Breast epithelium (tissue), 4 donors: ENCODE measurements at places on chromosomes 2 and 18. TPM values are rescaled to one million over a fixed set of nuclear protein-coding genes. Genes with fewer than 3 reads are reported as not detected.
A peak's percentile ranks its signal among the peaks of the same experiment; 100 is the strongest.

The PPP4R1 gene
- total RNA-seq = 93.4 TPM

The NT5C1B gene
- not detected for total RNA-seq

The WIPF1 gene
- 43.2 TPM for total RNA-seq

The FAM110C gene
- 30.7 TPM for total RNA-seq

The SPDYA gene
- 0.98 TPM for total RNA-seq

The SERPINB3 gene
- total RNA-seq = not detected

The NEU2 gene
- not detected for total RNA-seq

The IHH gene
- 0.16 TPM for total RNA-seq

- no peak overlapping the region for H3K4me3 ChIP-seq
- no peaks in the 10 kb centered on the region for H3K4me1 ChIP-seq
- H3K36me3 ChIP-seq = no peaks in the 10 kb centered on the region
- H3K27me3 ChIP-seq = no peaks in the 10 kb centered on the region
- no peak overlapping the region for H3K27ac ChIP-seq
Measured at GRCh38 chr2:64792300-64792699, 138.6 kb upstream of the SERTAD2 start.

- no peak overlapping the region for H3K27ac ChIP-seq
- H3K4me1 ChIP-seq = no peaks in the 10 kb centered on the region
- no peaks in the 10 kb centered on the region for H3K27me3 ChIP-seq
- DNase-seq = no peak
Measured at GRCh38 chr2:28929581-28929980, 35.1 kb downstream of the WDR43 start.

DNA sequence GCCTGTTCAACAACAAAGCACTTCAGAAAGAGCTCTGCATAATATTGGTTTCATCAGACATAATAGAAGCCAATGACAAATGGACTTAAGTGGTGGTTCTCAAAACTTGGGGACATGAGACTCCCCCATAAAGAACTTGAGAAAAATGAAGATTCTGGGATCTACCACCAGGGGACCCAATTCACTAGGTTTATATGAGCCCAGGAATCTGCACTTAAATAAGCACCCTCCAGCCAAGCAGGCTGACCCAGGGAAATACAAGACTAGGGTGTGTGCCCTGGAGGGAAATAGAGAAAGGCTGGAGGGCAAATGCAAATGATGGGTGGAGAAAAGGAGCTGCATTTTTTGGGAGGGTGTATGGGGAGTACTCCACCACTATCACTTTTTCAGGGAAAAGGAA, 52.5 kb downstream of the SATB2 start:
- H3K27ac ChIP-seq = no peak overlapping the region
- no peak for DNase-seq
- H3K27me3 ChIP-seq = no peaks in the 10 kb centered on the region
- H3K36me3 ChIP-seq = no peaks in the 10 kb centered on the region

DNA sequence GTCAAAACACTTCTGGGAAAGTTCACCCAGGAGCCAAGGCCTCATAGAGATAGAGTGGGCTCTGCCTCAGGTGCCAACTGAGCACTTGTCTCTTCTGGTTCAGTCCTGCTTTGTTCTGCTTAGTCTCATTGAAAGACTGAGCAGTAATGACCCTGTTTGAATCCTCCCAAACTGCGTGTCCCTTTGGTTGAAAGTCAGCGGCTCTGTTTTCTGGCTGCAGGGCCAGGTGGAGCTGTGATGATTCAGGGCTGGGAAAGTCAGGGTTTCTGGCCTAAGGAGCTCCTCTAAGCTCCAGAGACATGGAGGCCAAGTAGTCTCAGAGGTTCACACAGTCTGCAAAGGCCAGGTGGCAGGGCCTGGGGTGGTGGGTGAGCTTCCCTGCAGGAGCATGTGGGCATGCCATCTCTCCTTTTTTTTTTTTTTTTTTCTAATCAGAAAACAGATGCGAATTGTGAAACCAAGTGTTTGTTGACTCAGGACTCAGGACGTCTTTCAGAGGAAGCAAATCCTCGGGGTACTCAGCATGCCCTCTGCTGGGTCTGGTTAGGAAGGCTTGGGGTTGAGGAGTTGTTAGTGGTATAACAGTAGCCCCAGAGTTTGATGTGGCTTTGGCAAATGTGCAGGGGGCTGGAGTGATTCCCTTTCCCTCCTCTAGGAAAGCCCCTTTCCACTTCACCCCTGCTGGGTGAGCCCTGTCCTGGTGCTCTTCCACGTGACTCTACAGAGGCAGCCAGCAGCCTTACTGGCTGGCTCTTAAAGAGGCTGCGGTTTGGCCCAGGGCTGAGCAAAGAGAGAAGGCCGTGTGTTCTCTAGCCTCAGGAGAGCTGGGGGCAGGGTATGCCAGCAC, 38.3 kb downstream of the TMEM17 start:
- no peak overlapping the region for H3K4me3 ChIP-seq
- peak overlapping the region; percentile 25 for H3K27ac ChIP-seq
- no peaks in the 10 kb centered on the region for H3K36me3 ChIP-seq
- no peaks in the 10 kb centered on the region for H3K27me3 ChIP-seq
- no peaks in the 10 kb centered on the region for H3K4me1 ChIP-seq
- no peak for DNase-seq

GRCh38 chr2:44364604-44365003, 2.9 kb downstream of the CAMKMT start:
- H3K27ac ChIP-seq = no peak overlapping the region
- no peaks in the 10 kb centered on the region for H3K27me3 ChIP-seq
- no peaks in the 10 kb centered on the region for H3K4me1 ChIP-seq

DNA sequence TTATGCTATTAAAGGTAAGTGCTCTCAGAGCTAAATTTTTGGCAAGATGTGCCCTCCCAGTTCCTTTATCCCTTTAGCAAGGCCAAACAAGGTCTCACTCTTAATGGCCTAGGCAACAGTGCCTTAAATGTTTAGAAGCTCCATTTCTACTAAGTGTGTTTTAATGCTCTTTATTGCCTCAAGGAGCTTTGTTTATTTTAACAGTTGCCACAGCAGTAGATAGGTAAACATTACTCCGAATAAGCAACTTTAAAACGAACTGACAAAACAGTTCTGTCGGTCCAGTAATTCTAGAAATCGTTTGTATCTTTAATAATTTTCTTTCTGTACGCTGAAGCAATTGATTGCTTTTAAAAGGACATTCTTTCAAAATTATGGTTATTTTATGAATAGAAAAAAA, 74.5 kb downstream of the PIEZO2 start:
- no peak overlapping the region for H3K4me3 ChIP-seq
- H3K27ac ChIP-seq = no peak overlapping the region
- H3K27me3 ChIP-seq = no peaks in the 10 kb centered on the region
- no peaks in the 10 kb centered on the region for H3K36me3 ChIP-seq

GRCh38 chr18:80246445-80247392, 595 bp downstream of the PARD6G start:
- no peaks in the 10 kb centered on the region for H3K36me3 ChIP-seq
- no peak for DNase-seq
- H3K4me1 ChIP-seq = no peaks in the 10 kb centered on the region
- peak overlapping the region; percentile 64 for H3K4me3 ChIP-seq

GRCh38 chr18:34128436-34128835, 96.3 kb downstream of the NOL4 start:
- DNase-seq = no peak
- no peak overlapping the region for H3K4me3 ChIP-seq
- H3K4me1 ChIP-seq = no peaks in the 10 kb centered on the region
- H3K36me3 ChIP-seq = no peaks in the 10 kb centered on the region
- H3K27me3 ChIP-seq = no peaks in the 10 kb centered on the region
- no peak overlapping the region for H3K27ac ChIP-seq

GRCh38 chr2:221705185-221705877, 133.2 kb upstream of the EPHA4 start:
- no peak overlapping the region for H3K4me3 ChIP-seq
- H3K27me3 ChIP-seq = no peaks in the 10 kb centered on the region
- no peaks in the 10 kb centered on the region for H3K4me1 ChIP-seq
- DNase-seq = no peak
- no peak overlapping the region for H3K27ac ChIP-seq

GRCh38 chr18:51569153-51569552, 371.7 kb upstream of the MEX3C start:
- H3K4me3 ChIP-seq = no peak overlapping the region
- no peak for DNase-seq
- H3K4me1 ChIP-seq = no peaks in the 10 kb centered on the region
- no peaks in the 10 kb centered on the region for H3K27me3 ChIP-seq
- H3K27ac ChIP-seq = no peak overlapping the region
- no peaks in the 10 kb centered on the region for H3K36me3 ChIP-seq

- H3K27me3 ChIP-seq = no peaks in the 10 kb centered on the region
- no peak overlapping the region for H3K4me3 ChIP-seq
- peaks cover 9% of the 10 kb centered on the region for H3K4me1 ChIP-seq
- peak overlapping the region; percentile 68 for H3K27ac ChIP-seq
- H3K36me3 ChIP-seq = no peaks in the 10 kb centered on the region
Measured at GRCh38 chr2:128442891-128443302, 124.2 kb upstream of the HS6ST1 start.

- H3K4me1 ChIP-seq = no peaks in the 10 kb centered on the region
- H3K27ac ChIP-seq = no peak overlapping the region
- no peaks in the 10 kb centered on the region for H3K36me3 ChIP-seq
- DNase-seq = no peak
Measured at GRCh38 chr2:3287896-3288295, 89.7 kb downstream of the EIPR1 start.

DNA sequence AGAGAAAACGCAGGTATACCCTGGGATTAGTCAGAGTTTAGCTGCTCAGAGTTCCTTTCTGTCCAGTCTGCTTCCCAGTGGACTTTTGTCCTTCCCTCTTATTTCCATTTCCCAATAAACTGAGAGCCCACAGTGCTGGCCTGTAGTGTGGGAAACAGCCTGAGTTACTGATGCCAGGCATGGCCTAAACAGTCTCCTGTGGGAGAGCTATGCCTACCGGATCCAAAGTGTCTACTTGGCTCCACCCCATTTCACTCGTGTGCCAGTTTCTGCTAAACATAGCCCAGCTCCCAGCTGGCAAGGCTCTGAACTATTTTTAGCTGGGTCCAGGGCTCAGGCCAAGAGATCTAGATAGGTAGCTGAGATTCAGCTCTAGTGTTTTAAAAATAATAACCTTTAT, 15.6 kb upstream of the PPP1CB start:
- peak overlapping the region; percentile 86 for H3K27ac ChIP-seq
- DNase-seq = peak; percentile 81
- H3K4me1 ChIP-seq = peaks cover 8% of the 10 kb centered on the region
- no peaks in the 10 kb centered on the region for H3K27me3 ChIP-seq
- H3K36me3 ChIP-seq = no peaks in the 10 kb centered on the region

- H3K27ac ChIP-seq = no peak overlapping the region
- H3K4me1 ChIP-seq = no peaks in the 10 kb centered on the region
- no peaks in the 10 kb centered on the region for H3K27me3 ChIP-seq
- H3K36me3 ChIP-seq = no peaks in the 10 kb centered on the region
- no peak overlapping the region for H3K4me3 ChIP-seq
Measured at GRCh38 chr18:52815651-52816050, 475.7 kb downstream of the DCC start.

- DNase-seq = no peak
- no peak overlapping the region for H3K4me3 ChIP-seq
- H3K27me3 ChIP-seq = no peaks in the 10 kb centered on the region
- H3K36me3 ChIP-seq = no peaks in the 10 kb centered on the region
- peak overlapping the region; percentile 94 for H3K27ac ChIP-seq
Measured at GRCh38 chr2:28713577-28714298, 37.9 kb upstream of the PPP1CB start.

- peak; percentile 24 for DNase-seq
- peaks cover 4% of the 10 kb centered on the region for H3K4me1 ChIP-seq
- H3K27me3 ChIP-seq = no peaks in the 10 kb centered on the region
Measured at GRCh38 chr2:239008004-239008403, 160.1 kb downstream of the TWIST2 start.

- H3K4me3 ChIP-seq = no peak overlapping the region
- no peak for DNase-seq
- H3K4me1 ChIP-seq = no peaks in the 10 kb centered on the region
- H3K27me3 ChIP-seq = no peaks in the 10 kb centered on the region
- H3K27ac ChIP-seq = no peak overlapping the region
Measured at GRCh38 chr2:9543557-9543956, 12.1 kb downstream of the ADAM17 start.

GRCh38 chr18:48629730-48630324, 91.0 kb downstream of the CTIF start:
- H3K36me3 ChIP-seq = no peaks in the 10 kb centered on the region
- no peaks in the 10 kb centered on the region for H3K27me3 ChIP-seq
- no peaks in the 10 kb centered on the region for H3K4me1 ChIP-seq
- DNase-seq = no peak
- H3K27ac ChIP-seq = no peak overlapping the region

DNA sequence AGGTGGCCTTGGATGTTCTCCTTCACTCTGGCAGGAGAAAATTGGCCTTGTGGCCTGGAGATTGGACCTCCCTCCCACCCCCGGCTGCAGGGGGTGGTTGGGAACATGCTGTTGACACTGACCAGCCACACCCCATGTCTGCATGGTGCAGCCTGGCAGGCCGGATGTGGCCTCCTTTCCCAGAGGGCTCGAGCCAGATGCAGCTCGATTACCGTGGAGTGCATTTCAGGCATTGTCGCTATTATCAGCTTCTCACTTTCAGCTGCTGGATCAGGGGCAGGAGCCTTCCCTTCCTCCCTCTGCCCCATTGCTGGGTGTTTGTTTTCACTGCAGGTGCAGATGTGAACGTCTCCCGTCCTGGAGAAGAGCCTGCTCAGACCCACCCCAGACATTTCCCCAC, 211.0 kb upstream of the SIX2 start:
- no peaks in the 10 kb centered on the region for H3K27me3 ChIP-seq
- DNase-seq = no peak
- H3K27ac ChIP-seq = no peak overlapping the region
- no peaks in the 10 kb centered on the region for H3K4me1 ChIP-seq
- no peaks in the 10 kb centered on the region for H3K36me3 ChIP-seq
